ENCODE measurements at places on chromosomes 16 and 17.

DNA sequence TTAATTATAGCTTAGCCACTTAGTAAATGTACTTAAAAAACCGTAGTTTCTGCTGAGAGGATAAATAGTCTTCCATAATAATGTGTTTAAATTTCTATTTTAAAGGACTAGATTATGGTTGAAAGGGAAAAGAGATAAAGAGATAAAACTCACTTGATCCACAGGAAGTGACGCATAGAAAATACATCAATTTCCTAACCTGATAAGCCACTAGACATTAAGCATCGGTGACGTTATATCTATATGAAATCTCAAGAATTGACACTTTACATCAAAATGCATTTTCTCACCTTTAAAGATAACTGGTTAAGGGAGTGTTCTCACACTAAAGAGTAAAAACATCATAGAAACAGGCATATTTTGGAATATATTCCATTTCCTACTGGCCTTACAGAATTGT is 5.8 kb downstream of the FBXO47 start:
- DNase-seq, result no peak

DNA sequence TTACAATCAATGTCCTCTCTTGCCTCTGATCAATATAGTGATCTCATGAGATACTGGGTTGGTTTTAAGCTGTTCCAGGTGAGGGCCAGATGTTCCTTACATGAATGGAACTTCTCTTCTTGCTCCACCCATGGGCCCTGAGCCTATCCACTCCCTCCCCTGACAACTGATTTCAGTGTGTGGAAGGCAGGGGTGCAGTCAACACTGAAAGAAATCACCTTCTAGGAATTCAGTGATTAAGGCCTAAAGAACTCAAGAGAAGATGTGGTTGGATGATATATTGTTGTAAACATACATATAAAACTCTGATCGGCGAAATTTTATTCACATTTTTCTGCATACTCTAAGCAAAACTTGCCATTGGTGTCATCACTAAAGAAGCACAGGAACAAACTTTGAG is 6.7 kb upstream of the GOSR2 start:
- DNase-seq, result no peak

GRCh38 chr17:66929591-66929990 is 34.9 kb upstream of the CACNG4 start:
- DNase-seq, result no peak

DNA sequence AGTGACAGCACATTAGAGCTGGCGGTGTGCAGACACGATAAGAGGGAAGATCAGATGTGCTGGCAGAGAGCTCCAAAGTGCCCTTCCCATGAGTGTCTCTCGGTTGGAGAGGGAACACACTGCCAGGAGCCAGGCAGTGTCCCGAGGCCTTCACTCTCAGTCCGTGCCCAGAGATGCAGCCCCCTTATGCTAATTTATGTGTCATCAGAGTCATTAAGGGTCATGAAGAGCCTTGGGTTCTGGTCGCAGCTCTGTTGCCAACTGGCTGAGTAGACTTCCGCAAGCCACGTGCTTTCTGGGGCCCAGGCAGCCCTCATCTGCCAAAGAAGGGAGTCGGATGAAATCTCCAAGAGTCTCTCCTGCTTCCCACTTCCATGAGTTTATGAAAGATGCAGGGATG is 232.5 kb downstream of the MSI2 start:
- DNase-seq, result no peak

GRCh38 chr17:47287068-47287467 is 33.4 kb downstream of the ITGB3 start:
- DNase-seq, result no peak

DNA sequence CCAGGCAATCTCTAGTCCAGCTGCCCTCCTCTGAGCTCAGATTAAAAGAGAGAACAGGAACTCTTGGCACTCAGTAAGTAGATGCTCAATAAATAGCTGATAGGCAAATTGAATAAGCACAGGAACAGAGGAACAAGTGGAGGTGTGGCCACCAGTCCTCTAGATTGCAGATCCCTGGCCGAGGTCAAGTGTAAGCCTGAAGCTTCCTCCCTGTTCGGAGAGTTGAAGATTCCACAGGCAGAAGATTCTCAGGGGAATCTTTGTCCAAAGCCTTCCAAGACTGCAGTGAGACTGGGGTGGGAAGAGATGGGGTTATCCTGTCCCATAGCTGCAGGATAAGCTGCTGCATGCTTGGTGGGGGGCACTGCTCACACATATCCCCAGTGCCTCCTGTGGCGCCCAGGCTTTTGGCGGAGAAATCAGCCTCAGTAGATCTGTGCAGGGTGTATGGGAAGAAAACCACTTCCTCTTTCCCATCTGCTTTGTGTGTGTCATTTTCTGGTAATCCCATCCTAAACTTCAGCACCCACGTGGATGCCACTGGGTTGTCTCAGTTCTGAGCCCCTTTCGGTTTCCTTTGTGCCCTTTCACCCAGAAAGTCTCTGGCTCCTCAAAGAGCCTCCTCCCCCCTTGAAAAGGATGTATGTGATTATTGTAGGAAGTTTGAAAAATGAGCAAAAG is 12.1 kb downstream of the CD300A start:
- no peak for DNase-seq

- no peak for DNase-seq
These were observed 11.2 kb downstream of the PIK3R5 start for GRCh38 chr17:8954339-8954738.

GRCh38 chr16:48126801-48127644 is 28.8 kb downstream of the ABCC12 start:
- no peak for DNase-seq

- no peak for DNase-seq
These were observed 533 bp upstream of the MEFV start for GRCh38 chr16:3256866-3257465.

- DNase-seq, result no peak
These were observed 1.4 kb downstream of the EIF5A start for GRCh38 chr17:7308625-7309433.

- no peak for DNase-seq
These were observed 35.2 kb downstream of the ZNF207 start for GRCh38 chr17:32385121-32385520.

- no peak for DNase-seq
These were observed 670 bp downstream of the RPS2 start for GRCh38 chr16:1963806-1964505.

GRCh38 chr16:11108466-11108805 is 147.6 kb downstream of the SOCS1 start:
- DNase-seq, result no peak

DNA sequence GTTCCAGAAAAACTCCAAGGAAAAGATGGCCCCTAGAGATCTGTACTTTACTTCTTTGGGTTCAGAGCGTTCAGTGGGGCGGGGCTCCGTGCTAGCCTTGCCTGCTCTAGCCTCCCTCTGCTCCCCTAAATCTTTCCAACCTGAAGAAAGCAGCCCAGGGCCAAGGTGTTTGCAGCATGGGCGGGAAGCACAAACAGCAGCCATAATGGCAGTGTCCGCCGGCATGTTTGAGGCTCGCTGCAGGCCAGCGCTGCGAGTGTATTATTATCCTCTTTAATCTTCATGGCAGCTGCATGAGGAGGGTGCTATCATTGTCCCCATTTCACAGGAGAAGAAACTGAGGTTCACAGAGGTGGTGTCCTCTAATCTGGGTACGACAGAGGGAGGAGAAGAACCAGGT is 10.4 kb downstream of the CALB2 start:
- no peak for DNase-seq

DNA sequence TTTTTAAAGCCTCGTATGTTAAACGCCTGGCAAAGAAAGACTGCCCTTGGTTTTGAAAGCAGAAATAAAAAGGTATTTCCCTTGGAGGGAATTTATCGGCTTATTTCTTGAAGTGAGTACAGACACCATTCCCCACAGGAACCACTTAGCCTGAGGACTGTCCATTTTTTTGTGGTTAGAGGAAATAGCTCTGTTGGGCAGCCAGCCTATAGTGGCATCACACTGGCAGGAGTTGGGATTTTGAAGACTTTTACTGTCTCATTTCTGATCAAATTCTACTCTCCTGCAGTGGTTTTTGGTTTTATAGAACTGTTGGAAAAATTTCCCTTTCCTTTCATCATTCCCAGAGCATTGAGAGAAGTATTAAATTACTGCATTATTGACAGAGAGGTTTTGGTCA is 34.1 kb upstream of the CDC6 start:
- DNase-seq, result no peak

DNA sequence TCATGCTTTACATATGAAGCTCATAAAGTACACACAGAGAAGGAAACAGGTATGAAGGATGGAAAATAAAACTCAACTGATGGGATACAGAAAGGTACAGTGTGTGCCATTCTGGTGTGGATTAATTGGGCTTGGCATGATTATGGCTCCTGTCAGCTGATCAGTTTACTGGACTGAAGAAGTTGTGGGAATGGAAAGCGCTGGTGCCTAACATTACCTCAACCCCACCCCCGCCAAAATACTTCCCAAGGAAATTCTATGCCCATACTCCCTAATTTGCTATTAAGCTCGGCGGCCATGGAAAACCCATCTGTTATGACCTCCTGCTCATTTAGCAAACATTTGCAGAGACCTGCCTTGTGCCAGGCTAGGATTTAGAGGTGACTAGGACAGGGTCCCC is 16.6 kb upstream of the PMFBP1 start:
- DNase-seq, result no peak

GRCh38 chr16:31010585-31011325 is at the start of gene STX1B:
Gene STX1B (minus strand): TSS chr16:31010638. CDS start chr16:31010396, 242 bp downstream.
- no peak for DNase-seq

GRCh38 chr16:2238150-2238837 is 2.0 kb downstream of the DNASE1L2 start:
- DNase-seq, result no peak

- no peak for DNase-seq
These were observed 278.0 kb upstream of the SALL1 start for GRCh38 chr16:51429041-51429440.

DNA sequence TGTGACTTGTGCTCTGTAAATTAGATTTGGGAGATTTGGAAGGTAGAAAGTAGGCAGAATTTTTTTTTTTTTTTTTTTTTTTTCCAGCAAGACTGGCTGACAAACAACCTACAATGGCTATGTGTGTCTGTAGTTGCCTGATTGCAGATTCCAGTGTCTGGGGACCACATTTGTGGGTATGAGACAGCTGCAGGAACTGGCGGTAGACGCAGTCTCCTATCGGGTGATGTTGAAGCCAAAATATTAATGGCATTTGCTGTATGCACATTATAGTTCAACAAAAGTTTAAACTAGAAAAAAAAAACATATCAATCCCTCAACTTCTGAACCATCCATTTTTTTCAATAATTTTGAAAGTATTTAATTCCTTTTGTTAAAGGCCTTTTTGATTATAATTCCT is 665.2 kb downstream of the TOX3 start:
- DNase-seq, result no peak

DNA sequence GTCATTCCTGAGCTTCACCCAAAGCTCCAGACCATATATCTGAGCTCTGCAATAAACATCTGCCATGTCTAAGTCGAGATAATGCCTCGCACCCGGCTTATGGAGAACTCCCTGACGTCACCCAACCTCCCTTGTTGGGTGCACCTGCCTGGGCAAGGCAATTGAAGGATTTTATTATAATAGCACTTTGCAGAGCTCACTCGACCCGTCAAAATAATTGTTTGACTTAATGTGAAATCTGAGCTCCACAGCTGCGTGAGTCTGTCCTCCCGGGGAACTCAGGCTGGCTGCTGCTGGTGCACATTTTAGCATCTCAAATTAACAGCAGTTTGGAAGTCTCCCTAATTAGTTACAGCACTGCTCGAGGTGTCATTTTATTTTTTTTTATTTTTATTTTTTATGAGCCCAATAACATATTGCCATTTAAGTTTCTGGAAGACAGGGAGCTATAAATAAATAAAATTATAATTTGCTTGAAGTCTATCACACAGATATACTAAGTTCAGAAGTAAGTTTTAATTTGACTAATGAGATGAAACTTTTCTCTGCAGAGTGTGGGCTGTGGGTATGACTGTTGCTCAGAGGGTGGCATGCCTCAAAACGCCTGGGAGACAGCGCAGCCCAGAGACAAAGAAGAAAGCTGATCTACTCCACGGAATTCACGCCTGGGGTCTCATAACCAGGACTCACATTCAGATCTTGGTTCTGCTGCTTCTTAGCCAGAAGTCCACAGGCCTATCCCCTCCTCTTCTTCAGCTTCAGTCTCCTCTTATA is 401.4 kb upstream of the C16orf82 start:
- no peak for DNase-seq

- DNase-seq, result no peak
These were observed 86.0 kb downstream of the IRF8 start for GRCh38 chr16:85984947-85985451.

DNA sequence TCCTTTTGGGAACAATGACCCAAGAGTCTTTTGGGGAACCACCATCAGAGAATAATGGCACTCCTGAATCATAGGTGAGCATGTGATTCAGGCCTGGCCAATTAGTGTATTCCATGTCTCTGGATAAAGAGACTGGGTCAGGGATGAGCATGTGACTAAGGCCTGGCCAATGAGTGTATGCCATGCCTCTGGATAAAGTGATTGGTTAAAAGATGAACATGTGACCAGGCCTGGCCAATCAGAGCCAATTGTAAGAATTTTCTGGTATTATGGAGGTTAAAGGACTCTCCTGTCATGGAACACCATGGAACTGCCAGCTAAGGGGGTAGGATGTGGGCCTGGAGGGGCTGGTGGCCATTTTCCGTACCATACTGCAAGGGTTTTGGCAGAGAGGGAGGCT is 194.3 kb downstream of the C16orf78 start:
- no peak for DNase-seq

- DNase-seq, result no peak
These were observed 73.0 kb downstream of the ANKRD11 start for GRCh38 chr16:89417352-89417751.

DNA sequence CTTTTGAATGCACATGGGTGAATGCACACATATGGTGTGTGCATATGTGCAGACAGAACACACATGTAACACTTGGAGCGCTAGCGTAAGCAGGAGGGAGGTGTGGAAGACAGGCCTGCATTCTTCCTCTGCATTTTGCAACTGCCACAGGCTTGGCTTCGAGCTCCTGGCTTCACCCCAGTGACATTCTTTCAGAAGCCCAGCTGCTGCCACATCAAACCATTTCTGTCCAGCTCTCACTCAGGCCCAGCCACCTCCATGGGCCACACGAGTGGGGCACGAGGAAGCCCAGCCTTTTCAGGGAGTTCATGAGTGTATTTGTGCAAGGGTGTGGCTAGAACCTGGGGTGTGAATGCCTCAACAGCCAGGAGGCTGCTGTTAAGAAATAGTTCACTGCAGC is 18.8 kb downstream of the LGALS3BP start:
- no peak for DNase-seq

GRCh38 chr16:24853830-24854229 is 8.1 kb downstream of the SLC5A11 start:
- no peak for DNase-seq

All from omental fat pad (tissue), 4 donors.